Kidney epithelial cell (primary cell): ENCODE measurements at places on chromosomes 16 and 17.
A peak's percentile ranks its signal among the peaks of the same experiment; 100 is the strongest.

- no peak for DNase-seq
These were observed 13.0 kb upstream of the HOXB9 start for GRCh38 chr17:48639136-48639535.

DNA sequence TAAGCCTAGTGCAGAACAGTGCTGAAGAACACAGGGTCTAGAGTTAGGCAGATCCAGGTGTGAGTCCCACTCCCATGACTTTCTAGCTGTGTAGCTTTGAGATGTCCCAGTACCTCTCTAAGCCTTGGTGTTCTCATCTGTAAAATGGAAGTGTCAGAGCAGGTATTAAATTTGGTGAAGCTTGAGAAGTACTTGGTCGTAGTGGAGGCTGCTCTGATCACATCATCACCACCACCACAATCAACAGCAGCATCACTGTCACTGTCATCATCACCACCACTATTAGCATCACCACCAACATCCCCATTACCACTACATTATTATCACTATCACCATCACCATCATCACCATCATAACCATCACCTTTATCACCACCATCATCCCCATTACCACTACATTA lies 132.1 kb downstream of the CMIP start:
- no peak for DNase-seq

GRCh38 chr17:36939802-36940312 lies 2.6 kb downstream of the LHX1 start:
- no peak for DNase-seq

DNA sequence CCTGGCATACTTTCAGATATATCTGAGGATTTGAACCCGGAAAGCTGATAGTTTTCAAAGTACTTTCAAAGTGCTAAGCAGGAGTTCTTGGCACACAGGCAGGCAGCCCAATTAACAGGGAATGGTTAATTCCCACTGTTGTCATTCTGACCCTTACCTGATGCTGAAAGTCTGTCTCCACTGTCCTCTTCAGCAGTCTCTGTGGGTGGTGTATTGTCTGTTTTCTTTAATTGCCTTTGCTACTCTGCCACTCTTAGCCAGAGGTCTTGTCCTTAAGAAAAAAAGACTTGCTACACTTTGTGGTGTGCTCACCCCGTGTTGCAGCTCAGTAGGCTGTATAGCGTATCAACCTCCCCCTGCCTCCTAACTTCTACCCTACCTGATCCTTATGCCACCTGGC lies 63.2 kb upstream of the SLC12A3 start:
- no peak for DNase-seq

DNA sequence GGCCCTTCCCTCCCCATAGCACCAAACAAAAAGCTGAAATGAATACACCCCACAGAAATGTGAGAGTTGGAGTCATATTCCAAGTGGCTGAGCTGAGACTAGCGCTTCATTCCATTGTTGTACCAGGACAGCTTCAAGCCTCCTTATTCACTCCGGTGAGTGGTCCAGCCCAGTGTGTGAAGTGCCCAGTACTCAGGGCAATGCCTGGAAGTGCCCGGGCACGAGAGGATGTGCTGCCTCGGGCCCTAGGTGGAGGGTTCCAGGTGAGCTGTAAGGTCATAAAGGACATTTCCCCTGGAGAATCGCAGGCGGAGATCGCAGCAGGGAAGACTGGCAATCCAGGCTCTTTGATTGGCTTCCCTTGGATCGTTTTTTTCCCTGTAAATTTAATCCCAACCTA lies 5.4 kb upstream of the CYLD start:
- DNase-seq: no peak

GRCh38 chr17:6241381-6241780 lies 171.2 kb downstream of the WSCD1 start:
- DNase-seq: no peak

- DNase-seq: no peak
These were observed 130.1 kb upstream of the PIRT start for GRCh38 chr17:10968007-10968406.

DNA sequence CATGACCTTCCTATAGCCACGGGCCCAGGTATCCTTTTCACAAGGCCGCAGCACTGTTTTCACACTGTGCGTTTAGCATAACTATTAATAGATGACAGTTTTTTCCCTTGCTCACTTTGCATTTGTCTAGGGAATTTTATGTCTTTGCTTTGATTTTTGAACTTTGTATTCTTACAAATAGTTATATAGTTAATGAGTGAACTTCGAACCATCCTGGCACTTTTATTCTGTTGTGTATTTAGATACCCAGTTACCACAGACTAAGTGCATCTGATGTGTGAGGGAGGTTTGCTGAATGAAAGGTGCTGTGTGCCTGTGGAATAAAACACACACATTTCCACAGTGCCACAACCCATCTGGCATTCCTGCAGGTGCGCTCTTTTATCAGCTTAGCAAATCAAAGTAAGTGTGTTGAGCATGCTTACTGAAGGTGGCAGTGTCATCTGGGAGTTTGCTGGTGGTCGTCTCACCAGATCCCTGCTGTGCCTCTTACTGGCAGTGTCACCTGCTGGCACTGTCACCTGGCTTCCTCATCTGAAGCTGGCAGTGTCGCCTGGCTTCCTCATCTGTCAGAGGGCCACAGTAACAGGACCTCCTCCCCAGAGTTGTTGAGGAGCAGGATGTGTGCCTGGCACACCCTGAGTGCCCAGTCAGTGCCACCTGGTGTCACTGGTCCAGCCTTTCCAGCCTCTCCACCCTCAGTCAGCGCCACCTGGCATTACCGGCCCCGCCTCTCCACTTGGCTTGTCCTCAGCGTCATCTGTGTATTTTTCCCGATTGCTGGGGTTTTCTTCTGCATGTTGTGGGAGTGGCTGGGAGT lies 37.6 kb downstream of the USP10 start:
- DNase-seq: no peak

DNA sequence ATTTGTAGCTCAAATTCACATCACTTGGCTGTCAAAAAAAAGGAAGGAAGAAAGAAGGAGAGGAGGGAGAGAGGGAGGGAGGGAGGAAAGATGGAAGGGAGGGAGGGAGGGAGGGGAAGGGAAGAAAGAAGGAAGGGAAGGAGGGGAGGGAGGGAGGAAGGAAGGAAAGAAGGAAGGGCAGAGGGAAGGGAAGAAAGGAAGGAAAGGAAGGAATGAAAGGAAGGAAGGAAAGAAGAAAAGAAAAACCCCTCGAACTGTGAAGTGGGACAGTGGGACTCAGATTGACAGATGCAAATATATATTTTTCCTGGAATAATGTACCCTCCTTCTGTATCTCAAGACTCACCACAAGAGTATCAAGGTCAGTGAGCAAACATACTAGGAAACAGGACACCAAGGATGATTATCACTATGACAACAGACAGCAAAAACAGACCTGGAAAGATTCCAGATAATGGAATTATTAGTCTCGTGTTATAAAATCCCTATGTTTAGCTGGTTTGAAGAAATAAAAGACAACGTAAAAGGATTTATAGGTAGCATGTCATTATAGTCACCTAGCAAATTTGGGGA lies 24.2 kb upstream of the ABCA3 start:
- no peak for DNase-seq

GRCh38 chr17:44906010-44906646 lies 6.9 kb upstream of the EFTUD2 start:
- DNase-seq: peak; percentile 78

DNA sequence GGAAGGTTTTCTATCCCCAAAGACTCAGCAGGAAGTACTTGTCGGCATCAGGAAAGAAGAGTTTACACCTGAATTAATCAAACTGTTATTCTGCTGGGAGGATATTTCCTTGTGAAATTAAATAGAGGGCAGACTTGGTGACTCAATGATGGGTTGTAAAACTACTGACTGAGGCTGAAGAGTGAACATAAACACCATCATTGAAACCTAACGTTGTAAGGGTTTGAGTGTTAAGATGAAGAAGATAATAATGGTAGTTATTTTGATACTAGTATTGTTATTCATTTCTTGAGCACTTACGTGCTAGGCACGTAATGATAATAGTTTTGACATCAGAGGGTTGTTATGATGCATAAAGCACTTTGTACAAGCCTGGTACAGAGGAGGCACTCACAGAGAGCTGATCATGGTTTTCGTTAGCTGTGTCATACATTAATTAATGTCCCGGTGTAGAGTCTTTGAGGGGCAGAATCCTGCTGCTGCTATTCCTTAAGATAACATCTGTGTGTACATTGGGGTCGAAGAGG lies 64.2 kb upstream of the CACNG3 start:
- no peak for DNase-seq

DNA sequence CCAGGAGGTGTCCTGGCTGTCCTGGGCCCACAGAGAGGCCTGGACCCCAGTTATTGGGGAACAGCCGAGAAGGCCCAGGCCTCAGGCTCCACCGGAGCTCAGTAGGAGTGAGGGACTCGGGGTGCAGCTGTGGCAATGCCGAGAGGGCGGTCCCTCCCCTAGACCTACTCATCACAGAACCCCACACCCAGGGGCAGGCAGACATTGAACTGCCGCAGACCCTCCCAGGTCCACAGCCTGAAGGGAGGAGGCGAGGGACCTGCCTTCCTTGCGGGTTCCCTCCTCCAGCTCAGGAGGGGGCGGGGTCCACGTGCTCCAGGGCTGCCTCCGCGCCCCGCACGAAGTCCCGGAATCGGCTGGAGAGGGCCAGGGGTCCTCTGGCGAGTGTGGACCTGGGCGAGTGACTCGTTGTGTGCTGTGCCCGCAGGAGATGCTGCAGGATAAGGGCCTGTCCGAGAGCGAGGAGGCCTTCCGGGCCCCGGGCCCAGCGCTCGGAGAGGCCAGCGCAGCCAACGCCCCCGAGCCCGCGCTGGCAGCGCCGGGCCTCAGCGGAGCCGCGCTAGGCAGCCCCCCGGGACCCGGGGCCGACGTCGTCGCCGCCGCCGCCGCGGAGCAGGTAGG lies 3.9 kb downstream of the TBX4 start:
- no peak for DNase-seq

- no peak for DNase-seq
These were observed 240.3 kb upstream of the GSE1 start for GRCh38 chr16:85372627-85373372.

DNA sequence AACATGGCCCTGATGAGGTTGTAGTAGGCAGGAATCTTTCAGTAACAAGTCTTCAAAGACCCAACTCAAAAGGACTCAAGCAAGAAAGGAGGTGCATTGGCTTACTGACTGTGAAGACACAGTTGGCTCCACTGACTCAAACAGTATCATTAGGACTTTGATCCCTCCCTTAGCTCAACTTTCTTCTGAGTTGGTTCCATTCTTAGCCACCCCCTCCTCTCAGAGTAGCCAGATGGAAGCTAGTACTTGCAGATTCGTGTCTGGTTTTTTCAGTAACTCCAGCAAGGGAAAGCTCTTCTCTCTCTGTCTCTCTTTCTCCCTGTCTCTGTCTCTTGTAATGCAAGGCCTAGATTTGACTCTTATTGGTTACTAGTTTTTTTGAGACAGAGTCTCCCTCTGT lies 5.0 kb upstream of the MAPK3 start:
- DNase-seq: no peak

- peak; percentile 89 for DNase-seq
These were observed 45.0 kb downstream of the B9D1 start for GRCh38 chr17:19317359-19318095.

- no peak for DNase-seq
These were observed 72.5 kb downstream of the KNOP1 start for GRCh38 chr16:19645557-19645981.

DNA sequence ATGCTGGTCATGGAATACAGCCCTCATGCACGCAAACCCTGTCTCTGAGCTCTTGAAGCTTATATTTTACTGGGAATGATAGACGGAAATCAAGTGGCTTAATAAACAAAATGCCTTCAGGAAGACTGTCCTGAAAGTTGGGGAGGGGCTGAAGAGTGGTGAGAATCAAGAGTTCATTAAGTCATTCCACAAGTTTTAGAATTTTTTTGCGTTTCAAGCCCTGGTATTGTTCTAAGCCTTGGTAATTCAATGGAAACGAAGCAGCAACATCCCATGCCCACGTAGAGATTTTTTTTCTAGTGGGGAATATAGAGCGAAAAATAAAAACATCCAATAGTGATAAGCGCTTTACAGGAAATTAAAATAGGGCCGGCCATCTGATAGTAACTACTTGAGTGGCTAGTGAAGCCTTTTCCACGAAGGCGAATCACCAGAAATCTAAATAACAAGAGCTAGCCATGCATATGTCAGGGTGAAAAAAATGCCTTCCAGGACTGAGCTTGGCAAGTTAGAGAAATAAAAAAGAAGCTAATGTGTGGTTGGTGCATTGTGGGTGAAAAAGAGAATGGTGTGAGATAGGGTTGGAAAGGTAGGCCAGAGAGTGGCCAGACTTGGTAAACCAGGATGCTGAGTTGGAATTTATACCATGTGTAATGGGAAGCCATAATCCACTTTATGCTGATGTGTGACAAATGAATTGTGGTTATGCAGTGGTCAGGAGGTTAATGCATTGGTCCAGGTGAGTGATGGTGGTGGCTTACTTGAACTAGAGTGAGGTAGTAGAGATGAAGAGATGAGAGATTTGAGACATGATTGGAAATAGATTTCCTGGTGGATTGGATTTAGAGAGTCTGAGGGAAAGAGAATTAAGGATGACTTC lies 772 bp downstream of the PFAS start:
- no peak for DNase-seq

DNA sequence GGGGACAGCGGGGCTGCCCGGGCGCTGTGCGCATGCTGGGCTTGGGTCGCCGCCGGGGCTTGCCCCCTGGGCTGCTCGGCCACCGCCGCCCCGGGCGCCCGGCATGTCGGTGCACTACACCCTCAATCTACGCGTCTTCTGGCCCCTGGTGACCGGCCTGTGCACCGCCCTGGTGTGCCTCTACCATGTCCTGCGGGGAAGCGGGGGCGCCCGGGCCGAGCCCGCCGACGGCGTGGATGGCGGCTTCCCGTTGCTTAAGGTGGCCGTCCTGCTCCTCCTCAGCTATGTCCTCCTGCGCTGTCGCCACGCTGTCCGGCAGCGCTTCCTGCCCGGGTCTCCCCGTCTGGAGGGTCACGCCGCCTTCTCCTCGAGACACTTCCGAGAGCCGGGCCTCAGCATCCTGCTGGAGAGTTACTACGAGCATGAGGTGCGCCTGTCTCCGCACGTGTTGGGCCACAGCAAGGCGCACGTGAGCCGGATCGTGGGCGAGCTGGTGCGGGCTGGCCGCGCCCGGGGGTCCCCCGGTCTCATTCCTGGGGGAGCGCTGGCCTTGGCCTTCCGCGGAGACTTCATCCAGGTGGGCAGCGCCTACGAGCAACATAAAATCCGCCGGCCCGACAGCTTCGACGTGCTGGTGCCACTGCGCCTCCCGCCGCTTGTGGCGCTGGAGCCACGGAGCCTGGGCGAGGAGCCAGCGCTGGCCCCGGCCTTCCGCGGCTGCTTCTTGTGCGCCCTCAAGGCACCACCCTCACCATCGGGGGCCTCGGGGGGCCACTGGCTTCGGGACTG lies 789 bp downstream of the ITPRIPL2 start:
- no peak for DNase-seq
